GM18507 (cell line): ENCODE measurements at places on chromosomes 11 and 22.
A peak's percentile ranks its signal among the peaks of the same experiment; 100 is the strongest.

DNA sequence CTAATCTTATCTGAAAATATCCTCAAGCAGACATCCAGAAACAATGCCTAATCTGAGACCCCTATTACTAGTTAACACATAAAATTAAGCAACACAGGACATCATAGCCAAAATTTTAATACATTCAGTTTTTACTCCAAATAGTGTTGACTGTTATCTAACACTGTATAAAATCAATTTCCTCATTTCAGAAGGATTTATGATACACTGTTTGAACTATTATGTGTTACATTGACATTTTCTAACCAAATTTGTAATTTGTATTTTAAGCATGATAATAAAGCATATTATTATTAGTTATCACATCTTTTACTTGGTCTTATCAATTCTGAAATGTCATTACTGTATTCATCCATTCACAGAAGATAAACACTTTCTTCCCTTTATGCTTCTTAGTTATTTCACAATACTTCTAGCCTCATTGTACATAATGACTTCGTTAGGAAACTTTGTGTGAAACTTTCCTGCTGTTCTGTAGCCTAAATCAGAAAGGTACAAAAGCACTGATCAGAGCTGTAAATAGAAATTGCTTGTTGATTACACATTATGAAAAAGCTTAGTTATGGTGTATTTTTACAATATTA, 1248.9 kb downstream of the JRKL start:
- no peak for DNase-seq

GRCh38 chr11:18000760-18001159, 12.1 kb downstream of the SERGEF start:
- DNase-seq = no peak

GRCh38 chr11:35436581-35437250, 17.4 kb upstream of the SLC1A2 start:
- DNase-seq = no peak

- DNase-seq = no peak
These were observed 114.1 kb downstream of the STIM1 start for GRCh38 chr11:3969613-3970012.

- DNase-seq = no peak
These were observed 42.8 kb upstream of the NUP50 start for GRCh38 chr22:45120931-45121330.

DNA sequence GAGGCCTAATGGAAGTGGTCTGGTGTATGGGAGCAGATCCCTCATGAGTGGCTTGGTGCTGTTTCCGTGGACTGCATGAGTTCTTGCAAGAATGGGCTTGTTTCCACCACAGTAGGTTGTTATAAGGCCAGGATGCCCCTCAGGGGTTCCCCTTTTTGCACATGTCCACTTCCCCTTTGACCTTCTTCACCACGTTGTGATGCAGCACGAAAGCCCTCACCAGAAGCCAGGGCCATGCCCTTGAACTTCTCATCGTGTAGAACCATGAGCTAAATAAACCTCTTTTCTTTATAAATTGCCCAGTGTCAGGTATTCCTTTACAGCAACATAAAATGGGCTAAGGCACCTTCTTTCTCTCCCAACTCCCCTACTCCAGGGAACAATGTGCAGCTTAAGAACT, 2.8 kb upstream of the NARS2 start:
- no peak for DNase-seq

- DNase-seq = no peak
These were observed 420.2 kb downstream of the NTM start for GRCh38 chr11:131790586-131790985.

GRCh38 chr11:68855205-68855981, 13.7 kb upstream of the CPT1A start:
- DNase-seq = no peak

DNA sequence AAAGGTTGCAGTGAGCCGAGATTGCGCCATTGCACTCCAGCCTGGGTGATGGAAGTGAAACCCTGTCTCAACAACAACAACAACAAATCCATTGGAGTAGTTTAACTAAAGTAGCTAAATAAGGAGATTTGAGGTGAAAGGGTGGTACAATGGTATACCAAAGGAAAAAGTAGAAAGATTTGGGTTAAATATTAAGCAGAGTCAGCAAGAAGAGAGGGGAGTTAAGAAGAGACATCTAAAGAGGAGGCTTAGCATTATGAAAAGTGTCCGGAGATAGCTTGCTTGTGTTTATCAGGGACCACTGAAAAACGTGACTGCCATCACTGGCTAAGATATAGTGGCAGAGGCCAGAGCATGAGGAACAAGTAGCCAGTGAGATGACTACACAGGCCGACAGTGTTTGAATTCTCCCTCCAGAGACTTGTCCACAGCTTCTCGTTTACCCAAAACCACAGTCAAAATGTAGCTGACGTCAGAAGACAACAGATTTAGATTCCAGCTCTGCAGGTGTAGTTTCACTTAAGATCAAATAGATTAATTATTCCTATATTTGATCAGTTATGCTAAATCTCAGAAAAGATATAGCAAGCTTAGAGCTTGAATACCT, 32.6 kb upstream of the GRK2 start:
- DNase-seq = no peak

GRCh38 chr11:101563166-101563565, 20.6 kb downstream of the TRPC6 start:
- no peak for DNase-seq

DNA sequence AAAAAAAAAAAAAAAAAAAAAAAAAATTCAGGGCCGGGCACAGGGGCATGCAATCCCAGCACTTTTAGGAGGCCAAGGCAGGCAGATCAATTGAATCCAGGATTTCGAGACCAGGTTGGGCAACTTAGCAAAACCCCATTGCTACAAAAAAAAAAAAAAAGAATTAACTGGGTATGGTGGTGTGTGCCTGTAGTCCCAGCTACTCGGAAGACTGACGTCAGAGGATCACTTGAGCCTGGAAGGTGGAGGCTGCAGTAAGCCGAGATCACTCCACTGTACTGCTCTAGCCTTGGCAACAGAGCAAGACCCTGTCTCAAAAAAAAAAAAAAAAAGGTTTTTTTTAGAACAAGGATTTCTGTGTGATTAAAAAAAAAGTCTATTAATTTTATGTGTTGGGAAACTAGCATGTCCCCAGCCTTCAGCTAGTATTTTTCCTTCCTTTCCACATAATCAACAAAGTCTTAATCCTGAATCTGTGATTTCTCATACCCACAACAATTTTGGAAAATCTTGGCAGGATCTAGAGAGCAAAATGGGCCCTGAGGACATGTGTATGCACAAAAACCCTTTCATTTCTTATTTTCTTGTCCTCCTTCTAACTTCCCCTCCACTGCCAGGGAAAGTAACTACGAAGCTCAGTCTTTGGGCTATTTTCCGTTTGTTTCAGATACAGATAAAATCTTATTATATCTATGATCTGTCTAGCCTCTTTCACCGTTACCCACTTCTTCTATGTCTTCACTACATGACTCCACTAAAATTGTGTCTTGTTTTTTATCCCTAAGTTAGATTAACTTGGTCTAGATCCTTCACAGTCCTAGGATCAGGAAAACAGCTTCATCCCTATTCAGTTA, 5.7 kb upstream of the AMBRA1 start:
- DNase-seq = no peak

- no peak for DNase-seq
These were observed 5.0 kb upstream of the SH3BP1 start for GRCh38 chr22:37634417-37634924.

- DNase-seq = no peak
These were observed 91.8 kb upstream of the CLDN5 start for GRCh38 chr22:19615867-19616581.

GRCh38 chr22:48897645-48898370, 929.9 kb downstream of the BRD1 start:
- no peak for DNase-seq

GRCh38 chr11:82818409-82819043, 81.7 kb downstream of the PRCP start:
- DNase-seq = no peak

GRCh38 chr11:133576351-133576750, 44.0 kb upstream of the OPCML start:
- DNase-seq = no peak

GRCh38 chr11:27723687-27724086, 23.4 kb upstream of the BDNF start:
- no peak for DNase-seq

GRCh38 chr11:64058494-64058893, 22.8 kb downstream of the FLRT1 start:
- no peak for DNase-seq

DNA sequence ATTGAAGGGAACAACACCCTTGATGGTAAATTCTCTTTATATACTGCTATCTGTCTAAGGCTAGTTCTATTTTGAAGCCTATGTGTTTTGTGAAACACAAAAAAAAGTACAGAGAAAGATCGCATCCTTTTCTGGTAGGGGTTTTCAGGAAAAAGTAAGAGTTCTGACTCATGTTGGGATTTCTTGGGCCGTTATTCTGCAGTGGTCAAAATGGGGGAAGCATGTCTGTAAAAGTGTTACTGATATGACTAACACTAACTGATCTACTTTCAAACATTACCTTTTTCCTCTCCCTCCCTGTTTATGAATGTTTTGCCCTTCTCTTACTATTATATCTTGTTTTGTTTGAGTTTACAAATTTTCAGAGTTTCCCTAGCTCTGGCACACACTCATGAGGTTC, 53.9 kb downstream of the CTNND1 start:
- DNase-seq = no peak

DNA sequence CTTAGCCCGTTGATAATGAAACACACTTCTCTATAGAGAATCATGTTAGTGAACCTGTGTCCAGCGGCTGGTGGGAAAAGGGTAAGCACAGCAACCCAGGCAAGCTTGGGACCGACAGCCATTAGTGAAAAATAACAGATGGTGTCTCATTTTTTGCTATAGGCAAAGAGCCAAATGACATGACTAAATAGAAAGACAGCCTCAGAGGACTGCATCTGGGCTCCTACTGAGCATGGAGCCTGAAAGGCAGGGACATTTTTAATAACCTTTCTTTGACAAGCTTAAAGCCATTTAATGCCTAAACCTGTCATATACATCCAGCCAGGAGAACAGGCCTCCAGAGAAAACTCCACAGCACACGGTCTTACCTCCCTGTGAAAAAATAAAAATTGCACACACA, 67.0 kb downstream of the FANCF start:
- no peak for DNase-seq

DNA sequence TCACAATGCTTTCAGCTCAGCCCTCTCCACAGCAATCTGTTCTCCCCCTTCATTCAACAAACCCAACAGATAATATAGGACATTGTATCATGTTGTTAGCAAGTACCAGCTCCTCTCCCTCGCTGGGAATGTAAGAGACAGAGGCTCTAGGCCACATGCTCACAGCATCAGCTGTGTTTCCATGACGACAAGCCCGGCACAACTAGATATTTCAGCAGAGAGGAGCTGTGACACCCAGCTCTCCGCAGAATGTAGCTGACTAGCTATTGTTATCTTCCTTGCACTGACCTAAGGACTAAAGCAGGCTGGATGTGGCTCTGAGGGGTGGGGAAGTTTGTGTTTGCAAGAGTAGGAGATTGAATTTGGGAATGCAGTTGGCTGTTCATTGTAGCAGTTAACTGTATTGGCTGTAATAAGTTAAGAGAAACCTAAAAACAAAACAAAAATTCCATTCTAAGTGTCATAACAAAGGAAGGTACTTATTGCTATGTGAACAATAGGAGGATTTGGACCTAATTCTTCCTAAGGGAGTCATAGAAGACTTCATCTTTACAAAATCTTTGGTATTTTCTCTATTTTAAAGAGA, 28.0 kb upstream of the RRAS2 start:
- DNase-seq = no peak

GRCh38 chr11:100810146-100810545, 123.1 kb downstream of the ARHGAP42 start:
- DNase-seq = no peak

GRCh38 chr22:32796865-32797573, 4.5 kb upstream of the TIMP3 start:
- DNase-seq = peak; percentile 36
